ENCODE measurements at places on chromosomes 4 and X.

- no peak for DNase-seq
Measured at GRCh38 chr4:117596917-117597480, 437.3 kb upstream of the NDST3 start.

GRCh38 chrX:109934935-109935334 lies 68.0 kb upstream of the TMEM164 start:
- DNase-seq: no peak

DNA sequence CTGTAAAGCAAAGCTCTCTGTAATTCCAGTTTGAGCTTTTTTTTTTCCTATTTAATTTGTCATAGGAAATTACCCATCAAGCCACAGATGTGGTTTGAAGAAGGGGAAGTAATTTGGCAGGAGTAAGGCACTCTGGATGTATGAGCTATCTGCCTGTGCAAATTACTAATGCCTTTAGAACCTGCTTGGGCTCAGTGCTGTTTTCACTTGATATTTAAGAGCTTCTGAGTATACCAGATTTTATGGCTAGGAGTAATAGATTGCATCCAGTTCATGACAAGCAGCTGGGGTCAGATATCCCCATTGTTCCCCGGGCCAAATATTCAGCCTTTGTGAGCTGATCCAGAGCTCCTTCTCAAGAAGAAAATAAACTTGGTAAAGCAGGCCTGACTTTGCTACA lies 89.1 kb downstream of the DCAF8L2 start:
- DNase-seq: no peak

- no peak for DNase-seq
Measured at GRCh38 chr4:86556791-86557415, 37.2 kb upstream of the PTPN13 start.

GRCh38 chrX:118504581-118504980 lies 9.0 kb downstream of the DOCK11 start:
- DNase-seq: no peak

DNA sequence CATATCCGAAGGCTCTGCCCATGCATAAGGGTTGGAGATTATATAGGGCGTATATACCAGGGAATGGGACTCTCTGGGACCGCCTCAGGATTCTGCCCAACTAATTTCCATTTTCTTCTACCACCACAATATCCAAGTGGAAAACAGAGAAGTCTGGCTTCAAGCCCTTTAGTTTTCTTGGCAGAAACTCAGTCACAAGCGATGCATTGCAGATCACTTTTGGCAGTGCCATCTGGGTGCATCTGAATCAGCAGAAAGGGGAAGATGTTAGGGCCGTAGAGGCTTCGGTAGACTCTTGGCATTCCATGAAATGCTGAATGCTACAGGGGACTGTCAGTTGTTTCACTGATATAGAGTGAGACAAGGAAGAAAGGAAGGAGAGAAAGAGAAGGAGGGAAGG lies 94.1 kb upstream of the FAM9B start:
- no peak for DNase-seq
